Activated CD4-positive, CD25-positive, alpha-beta regulatory T cell (primary cell): ENCODE measurements at places on chromosomes 1 and 21.

- no peak for DNase-seq
Measured at GRCh38 chr21:27173053-27173452, 206.2 kb upstream of the ADAMTS5 start.

GRCh38 chr1:45953934-45954847 lies 150.8 kb downstream of the MAST2 start:
- DNase-seq, result no peak

GRCh38 chr1:33512226-33513011 lies 40.0 kb downstream of the ZSCAN20 start:
- no peak for DNase-seq

DNA sequence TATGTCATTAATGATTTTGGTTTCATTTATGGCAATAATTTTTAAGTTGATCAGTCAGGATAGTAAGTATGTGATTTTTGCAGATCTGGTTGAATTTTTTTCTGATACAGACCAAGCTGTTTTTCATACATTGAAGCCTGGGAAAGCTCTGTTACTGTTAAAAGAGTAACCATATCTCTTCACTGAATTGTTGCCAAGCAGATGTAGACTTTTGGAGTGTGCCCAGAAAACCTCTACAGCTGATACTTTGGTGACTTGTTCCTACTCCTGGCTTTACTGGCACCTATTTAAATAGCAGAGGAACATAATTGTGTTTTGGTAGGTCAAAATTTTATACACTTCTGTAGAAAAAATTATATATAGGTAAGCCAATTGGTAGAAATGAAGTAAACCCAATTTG lies 49.4 kb downstream of the NFIA start:
- no peak for DNase-seq

DNA sequence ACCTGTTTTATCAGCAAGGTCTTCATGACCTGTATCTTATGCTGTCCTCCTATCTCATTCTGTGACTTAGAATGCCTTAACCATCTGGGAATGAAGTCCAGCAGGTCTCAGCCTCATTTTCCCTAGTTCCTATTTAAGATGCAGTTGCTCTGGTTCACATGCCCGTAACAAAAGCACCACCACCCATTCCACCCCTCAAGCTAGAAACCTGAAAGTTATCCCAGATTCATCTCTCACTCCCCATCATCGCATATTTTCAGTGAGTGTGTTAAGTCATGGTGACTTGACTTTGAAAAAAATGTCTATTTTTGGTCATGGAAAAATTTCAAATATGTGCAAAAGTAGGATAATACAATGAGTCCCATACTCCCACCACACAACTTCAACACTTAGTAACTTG lies 11.7 kb downstream of the HMGN2 start:
- no peak for DNase-seq

DNA sequence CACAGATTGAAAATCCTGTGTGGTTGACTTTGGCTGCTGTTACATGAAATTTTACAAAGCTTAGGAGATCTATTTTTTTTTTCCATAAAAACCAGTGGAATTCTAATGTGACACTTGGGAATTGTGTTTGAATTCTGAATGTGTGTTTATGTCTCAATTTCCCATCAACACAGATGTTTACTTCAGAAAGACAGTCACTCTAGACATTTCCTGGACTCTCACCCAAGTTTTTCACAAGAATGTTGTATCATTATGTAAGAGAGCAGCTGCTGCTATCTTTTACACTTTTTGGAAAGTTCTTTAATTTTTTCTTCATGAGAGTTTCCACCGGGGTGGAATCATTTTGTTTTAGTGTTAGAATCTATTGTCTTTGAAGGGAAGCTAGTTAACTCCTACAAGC lies 210.1 kb downstream of the GIPC2 start:
- no peak for DNase-seq

- no peak for DNase-seq
Measured at GRCh38 chr1:115506924-115507589, 134.7 kb upstream of the VANGL1 start.

DNA sequence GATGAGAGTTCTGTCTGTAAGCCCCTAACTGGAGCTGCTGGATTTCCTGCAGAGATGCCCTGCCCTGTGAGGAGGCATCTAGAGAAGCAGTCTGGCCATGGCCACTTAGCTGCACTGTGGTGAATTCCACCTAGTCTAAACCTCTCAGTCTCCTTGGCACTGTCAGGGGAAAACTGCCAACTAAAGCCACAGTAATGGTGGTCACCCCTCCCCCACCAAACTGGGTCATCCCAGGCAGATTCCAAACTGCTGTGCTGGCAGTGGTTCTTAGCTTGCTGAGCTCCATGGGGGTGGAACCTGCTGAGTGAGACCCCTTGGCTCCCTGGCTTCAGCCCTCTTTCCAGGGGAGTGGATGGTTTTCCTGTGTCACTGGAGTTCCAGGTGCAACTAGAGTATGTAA lies 740.6 kb downstream of the RWDD3 start:
- no peak for DNase-seq

DNA sequence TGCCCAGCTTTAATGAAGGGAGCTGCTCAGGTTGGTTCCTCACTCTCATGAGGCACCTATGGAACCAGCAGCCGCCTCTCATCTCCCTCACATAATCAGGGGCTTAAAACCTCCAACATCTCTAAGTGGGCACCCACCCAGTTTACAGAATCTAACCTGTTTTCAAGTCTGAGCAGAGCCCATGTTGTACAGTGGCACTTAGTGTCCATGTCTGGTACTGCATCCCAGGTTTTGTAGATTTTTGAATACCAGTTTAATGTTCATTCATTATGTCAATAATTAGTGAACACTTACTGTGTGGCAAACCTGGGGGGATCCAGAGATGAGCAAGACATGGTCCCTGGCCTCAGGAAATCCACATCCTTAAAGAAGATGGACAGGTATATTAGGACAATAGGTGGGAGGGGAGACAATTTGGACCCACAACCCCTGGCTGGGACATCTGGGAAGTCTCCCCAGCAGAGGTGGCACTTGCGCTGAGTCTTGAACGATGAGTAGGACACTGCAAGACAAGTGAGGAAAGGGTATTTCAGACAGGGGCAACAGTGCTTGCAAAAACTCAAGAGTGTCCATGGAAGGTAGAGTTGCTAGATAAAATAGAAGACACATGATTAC lies 83.3 kb downstream of the LACTBL1 start:
- DNase-seq, result no peak

GRCh38 chr1:12052008-12052573 lies 11.0 kb upstream of the TNFRSF8 start:
- no peak for DNase-seq

GRCh38 chr1:158400871-158401270 lies 1.6 kb upstream of the OR10T2 start:
- DNase-seq, result no peak

DNA sequence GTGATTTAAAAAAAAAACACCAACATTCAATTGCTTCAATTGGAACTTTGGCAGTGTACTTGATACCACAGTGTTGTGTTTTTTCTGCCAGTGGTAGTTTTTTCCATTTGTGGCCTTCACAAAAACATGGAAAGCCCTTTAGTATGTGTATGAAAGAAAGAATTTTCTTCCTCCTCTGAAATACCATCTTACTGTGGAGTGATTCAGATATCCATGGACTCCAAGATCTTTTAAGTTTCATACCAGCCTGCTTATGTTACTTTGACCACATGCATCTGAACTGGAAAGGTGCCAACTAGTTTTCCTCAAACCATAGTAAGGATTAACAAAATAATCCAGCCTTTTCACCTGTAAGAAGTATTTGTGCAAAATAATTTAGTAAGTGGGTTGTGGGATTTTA lies 3.4 kb downstream of the PPP2R5A start:
- DNase-seq, result no peak

DNA sequence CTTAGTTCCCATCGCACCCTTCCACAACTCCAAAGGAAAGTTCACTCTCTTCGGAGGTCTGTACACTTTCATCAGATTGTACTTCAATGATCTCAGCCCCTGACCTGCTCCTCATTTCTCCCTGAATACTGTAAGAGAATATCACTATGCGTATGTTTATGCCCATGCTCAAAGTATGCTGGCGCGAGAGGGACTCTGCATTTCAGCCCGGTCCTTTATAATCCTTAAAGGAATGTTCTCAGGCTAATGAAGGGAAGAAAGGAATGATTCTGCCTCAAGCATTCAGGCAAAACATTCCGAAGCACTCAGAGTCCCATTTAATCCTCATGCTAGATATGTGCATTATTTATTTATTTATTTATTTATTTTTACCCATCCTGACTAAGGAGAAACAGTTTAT lies 76.8 kb downstream of the PLD5 start:
- DNase-seq, result no peak

GRCh38 chr1:41404308-41404761 lies 43.1 kb downstream of the FOXO6 start:
- DNase-seq, result no peak

DNA sequence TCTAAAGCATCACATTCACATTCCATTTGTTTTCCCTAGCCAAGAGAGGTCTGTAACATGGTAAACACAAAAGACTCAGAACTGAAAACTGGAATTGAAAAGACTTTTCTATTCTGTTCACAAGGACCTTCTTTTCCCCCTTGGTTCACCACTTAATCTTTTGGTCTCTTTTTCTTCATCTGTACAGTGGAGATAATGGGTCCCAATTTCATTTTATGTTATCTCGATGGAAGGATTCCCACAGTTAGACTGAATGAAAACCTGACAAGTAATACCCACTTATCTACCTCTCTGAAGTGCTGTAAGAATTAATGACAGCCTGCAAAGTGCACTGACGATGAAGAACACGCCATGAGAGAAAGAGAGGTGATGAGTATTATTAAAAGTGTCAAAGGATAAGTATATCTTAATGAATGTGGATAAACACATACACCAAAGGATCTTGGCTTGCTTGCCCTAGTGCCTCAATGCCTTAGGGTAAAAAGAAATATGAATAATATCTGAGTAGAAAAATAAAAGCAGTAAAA lies 71.5 kb downstream of the CYYR1 start:
- no peak for DNase-seq

DNA sequence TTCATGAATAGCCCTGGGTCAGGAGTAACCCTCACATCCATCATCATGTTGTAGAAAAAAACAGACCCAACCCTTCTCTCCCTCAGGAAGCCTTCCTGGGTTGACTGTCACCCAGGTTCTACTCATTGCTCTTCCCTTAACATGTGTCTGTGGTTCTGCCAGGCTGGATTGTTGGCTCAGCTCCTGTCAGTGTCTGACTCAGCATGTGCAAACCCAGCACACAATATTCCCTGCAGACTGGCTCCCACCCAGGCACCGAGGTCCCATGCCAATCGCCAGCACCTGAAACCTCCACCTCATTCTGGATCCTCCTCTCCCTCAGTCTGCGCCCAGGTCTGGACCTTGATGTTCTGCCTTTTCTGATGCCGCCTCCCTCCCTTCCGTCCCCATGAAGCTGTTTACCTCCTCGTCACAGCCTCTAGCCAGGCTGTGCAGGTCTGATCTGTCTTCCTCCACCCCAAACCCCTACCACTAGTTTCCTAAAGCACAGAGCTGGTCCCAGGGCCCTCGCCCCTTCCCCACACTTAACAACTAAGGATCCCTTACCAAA lies 4.3 kb upstream of the S100A8 start:
- no peak for DNase-seq

- no peak for DNase-seq
Measured at GRCh38 chr1:100353071-100353801, 930 bp downstream of the CDC14A start.

DNA sequence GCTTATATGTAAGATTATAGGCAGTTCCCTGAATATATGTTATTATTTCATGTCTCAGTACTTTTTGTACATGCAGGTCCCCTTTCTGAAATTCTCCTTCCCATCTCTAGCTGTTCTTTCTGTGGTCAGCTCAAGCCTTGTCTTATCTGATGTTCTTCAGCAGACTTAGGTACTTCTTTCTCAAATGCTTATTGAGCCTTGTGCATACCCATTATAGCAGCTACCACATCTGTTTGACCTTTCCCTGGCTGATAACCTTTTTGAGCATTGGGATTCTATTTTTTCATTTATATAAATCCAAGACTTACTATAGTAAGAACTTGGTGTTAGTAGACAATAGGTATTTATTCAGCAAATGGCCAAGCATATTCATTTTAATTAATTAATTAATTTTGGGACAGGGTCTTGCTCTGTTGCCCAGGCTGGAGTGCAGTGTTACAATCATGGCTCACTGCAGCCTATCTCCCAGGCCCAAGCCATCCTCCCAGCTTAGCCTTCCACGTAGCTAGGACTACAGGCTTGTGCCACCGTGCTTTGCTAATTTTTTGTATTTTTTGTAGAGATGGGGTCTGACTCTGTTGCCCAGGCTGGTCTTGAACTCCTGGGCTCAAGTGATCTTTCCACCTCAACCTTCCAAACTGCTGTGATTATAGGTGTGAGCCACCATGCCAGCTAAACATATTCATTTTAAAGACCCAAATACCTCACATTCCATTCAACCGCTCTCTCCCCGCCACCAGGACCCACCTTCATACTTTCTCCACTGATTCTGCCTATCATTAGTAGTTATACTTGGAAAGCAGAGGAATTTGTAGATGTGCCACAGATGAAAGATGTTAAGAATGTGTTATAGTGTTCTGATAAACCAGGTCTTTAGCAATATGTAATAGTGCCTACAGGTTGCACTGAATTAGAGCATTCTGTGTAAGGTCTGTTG lies 16.7 kb downstream of the TIPRL start:
- DNase-seq, result no peak

GRCh38 chr1:107439567-107439966 lies 298.7 kb downstream of the NTNG1 start:
- DNase-seq, result no peak

- DNase-seq, result no peak
Measured at GRCh38 chr1:207857447-207857846, 53.5 kb downstream of the CD34 start.

DNA sequence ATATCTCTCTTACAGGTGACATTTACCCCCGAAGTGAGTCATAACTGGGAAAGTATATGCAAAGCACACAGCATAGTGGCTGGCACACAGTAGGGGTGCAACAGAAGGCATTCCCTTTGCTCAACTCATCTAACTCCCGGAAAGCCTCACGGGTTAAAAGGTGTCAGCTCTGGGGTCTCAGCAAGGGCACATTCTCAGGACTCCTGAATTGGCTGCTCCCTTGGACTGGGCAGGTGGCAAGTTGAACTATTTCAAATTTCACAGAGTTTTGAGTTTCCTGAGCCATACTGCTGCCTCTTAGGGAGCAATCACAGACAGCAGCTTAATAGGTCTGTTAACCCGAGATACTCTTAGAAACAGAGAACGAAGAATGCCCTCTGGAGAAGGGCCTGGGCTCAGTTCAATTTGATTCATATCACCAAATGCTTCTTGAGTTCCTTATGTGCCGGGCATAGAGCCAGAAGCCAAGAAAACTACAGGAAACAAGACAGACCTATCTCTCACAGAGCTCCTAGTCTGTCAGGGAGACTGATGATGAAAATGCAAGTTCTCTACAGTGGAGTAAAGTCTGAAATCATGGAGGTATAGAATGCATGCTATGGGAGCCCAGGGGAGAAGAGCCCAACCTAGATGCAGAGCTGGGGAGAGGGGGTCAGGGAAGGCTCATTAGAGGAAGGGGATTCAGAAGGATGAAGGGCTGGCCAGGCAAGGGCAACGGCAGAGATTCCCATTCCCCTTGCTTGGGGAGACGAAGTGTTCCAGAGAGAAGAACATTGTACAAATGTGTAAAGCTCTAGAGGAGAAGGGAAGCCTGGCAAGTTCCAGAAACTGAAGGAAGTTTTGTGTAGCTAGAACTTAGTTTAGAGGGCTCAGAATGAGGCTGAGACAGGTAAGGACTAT lies 143.9 kb upstream of the HMGB4 start:
- DNase-seq, result no peak
